ENCODE measurements at places on chromosomes 16 and 17.

- DNase-seq, result no peak
These were observed 29.1 kb upstream of the IRX6 start for GRCh38 chr16:55294931-55295342.

DNA sequence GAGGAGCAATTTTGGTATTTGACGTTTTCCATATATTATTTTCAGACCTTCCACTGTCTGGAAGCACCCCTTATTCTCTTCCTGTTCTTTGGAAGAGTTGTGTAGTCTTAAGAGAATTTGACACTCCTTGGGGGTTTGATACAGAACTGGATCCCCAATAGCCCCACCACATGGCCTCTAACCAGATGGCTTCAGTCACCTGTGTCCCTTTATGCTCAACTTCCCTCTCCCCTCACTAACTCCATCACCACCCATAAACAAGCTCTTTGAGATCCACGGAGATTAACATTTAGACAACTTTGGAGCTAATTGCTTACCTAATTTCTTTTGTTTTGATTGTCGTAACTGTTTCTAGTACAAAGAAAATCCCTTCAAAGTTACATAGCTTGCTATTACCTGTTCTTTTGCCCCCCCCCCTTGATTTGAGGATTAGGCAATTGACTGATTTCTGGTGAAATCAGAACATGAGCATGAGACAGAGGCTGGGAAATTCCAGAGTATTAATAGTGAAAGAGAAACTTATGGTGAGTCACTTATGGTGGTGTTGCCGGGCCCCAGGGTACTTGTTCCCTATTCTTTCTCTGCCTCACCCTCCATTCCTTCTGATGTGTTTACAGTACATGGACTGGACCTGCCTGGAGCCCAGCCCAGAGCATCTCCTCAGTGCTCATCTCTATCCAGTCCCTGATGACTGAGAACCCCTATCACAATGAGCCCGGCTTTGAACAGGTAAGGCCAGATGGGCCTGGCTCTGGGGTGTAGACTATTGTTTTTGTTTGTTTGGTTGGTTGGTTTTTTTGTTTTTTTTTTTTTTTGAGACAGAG lies 7.5 kb downstream of the UBE2Z start:
- no peak for DNase-seq

GRCh38 chr17:57425431-57425830 lies 169.1 kb downstream of the MSI2 start:
- DNase-seq, result no peak

DNA sequence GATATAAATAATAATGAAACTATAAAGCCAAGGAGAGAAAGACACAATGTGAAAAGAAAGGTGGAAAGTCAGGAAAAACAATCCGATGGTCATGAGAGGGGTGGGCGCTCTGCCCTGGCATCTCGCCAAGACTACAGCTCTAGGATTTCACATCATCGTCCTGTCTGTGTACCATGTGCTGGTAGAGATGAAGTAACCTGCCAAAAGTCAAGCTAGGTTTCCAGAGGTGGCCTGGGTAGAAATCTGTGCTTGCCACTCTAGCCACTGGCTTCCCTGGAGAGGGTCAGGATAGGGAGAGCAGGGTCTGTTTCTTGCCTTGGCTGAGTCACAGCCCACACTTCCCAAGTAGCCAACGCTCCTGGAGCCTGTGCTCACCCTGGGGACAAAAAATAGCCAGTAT lies 31.0 kb upstream of the TRAP1 start:
- no peak for DNase-seq

GRCh38 chr16:60285794-60286193 lies 1551.7 kb upstream of the GOT2 start:
- DNase-seq, result no peak
